Frontal cortex (tissue), 4 donors: ENCODE measurements at places on chromosomes 11 and 22.

DNA sequence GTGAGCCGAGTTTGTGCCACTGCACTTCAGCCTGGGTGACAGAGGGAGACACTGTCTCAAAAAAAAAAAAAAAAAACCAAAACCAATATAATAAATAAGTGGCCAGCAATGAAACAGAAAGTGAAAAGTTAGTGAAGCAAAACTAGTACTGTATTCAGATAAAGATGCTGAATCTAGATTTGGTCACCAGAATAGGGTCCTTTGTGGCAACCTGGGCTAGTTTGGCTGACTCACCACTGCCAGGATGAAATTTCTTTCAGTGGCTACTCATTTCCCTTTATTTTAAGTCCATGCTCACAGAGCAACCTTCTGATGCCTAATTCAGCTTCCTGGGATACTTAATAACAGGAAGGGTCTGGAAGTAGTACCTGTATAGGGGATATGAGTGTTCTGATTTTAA, 26.0 kb downstream of the LIMK2 start:
- no peak for DNase-seq

- peak; percentile 46 for DNase-seq
These were observed 519 bp upstream of the ART5 start for GRCh38 chr11:3642071-3642951.

GRCh38 chr11:28009388-28009787, 98.6 kb downstream of the KIF18A start:
- DNase-seq: no peak

GRCh38 chr22:37300551-37301017, 18.3 kb downstream of the CYTH4 start:
- no peak for DNase-seq

DNA sequence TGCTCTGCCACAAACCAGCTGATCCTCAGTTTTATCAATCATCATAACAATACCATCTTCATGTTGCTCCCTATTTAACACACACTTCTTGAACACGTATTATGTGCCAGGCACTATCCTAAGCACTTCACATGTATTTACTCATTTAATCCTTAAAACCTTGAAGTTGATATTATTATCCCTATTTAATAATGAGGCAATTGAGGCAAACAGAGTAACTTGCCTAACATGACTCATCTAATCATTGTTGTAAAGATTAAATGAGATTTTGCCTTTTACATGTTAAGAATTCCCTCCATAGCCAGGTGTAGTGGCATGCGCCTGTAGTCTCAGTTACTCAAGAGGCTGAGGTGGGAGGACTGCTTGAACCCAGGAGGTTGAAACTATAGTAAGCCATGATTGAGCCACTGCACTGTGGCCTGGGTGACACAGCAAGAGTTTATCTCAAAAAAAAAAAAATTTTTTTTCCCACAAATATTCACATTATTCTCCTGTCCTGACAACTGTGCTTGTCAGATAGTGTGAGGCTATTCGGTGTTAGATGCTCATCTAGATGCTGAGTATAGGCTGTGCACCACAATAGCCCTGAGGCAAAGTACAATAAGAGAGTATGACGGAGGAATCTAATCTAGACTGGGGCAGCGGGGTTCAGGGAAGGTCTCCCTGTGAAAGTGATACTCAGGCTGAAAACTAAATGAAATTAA, 13.4 kb downstream of the CKAP5 start:
- no peak for DNase-seq

GRCh38 chr11:63612181-63612580, 2.1 kb downstream of the PLAAT3 start:
- no peak for DNase-seq
